ENCODE measurements at places on chromosomes 7 and 10.

- no peak for DNase-seq
Measured at GRCh38 chr7:80907141-80907601, 11.7 kb downstream of the SEMA3C start.

GRCh38 chr7:142808802-142809583 is 38.2 kb downstream of the PRSS2 start:
- no peak for DNase-seq

DNA sequence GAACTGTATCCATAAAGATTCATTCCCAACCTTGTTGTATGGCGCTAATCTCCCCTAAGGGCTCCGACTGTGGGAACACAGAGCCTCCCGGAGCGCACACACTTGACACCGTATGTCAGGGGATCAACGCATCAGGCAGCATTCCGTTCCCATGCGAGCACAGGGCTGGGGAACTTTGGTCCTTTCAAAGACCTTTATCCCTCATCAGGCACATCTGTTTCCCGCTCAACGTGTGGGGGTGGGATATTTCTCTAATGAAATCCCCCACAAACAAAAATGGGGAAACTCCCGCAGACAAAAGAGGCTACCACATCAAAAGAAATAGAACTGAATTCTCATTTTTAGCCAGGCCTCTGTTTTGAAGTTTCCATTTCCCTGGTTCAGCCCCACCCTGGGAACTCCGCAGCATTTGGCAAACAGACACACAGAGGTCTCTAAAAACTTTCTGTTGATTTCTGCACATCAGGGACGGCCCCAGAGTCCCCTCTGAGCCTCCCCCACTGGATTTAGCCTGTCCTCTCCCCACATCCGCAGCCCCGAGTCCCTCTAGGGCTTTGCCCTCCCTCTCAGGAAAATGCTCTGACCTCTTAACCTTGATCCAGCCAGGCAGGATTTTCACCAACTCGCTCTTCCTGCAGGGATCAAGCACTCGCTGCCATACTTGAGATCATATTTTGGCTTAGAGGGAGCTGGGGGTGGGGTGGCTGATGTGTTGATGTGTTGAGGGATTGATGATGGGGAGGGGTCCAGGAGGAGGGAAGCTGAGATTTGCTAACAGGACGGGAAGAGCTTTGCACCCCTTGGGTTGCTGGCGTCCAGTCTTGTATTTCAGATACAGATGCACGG is 6.6 kb downstream of the CPA5 start:
- no peak for DNase-seq

DNA sequence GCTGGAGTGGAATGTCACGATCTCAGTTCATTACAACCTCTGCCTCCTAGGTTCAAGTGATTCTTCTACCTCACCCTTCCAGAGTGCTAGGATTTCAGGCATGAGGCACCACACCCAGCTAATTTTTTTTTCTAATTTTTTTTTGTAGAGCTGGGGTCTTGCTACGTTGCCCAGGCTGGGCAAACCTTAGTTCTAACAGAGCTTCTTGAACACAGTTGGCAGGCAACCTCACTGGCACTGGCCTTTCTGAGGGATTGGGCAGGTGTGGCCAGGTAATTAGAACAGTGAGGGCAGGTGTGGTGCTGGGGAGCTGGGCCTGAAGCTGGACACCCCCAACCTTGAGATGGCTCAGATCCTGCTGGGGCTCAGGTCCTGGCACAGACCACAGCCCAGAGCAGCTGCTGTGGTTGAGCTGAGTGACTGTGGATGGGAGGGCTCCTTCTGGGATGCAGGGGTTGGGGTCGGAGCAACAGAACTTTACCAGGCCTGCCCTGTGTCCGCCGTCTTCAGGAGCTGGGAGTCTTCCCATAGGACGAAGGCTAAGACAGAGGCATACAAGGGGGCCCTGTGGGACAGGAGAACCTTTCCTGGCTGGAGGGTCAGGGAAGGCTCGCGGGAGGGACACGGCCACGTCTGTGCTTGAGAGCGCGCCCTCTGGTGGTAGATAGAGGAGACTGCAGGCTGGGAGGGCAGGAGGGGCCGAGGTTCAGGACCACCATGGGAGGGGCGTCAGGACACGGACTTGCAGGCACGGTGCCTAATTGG is 48.2 kb downstream of the COL26A1 start:
- no peak for DNase-seq

DNA sequence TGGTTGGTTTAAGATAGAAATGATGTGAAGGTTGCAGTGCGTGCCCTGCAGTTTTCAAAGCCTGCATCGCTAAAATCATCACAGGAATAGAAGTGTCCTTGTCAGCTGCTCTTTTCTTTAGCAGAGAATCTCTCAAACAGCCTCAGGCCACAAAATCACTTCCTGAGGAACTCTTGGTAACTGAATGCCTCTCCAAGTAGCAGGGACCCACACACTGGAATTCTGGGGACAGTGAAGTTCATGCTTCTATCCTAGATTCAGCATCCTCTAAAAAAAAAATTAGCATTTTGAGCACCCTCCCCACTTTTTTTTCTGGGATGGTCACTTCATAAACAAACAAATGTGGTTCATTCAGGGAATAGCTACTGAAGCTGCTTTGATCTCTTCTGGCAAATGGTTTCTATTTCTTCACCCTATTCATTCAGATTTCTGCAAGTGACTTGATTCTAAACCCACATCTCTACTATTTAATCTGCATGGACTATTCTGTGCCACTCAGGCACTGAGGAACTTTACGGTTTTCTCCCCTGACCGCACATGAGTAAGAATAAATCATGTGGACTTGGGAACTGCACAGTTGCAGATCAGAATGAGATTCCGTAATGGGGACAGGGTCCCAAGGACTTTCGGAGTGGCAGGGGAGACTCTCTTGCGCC is 306.9 kb downstream of the FRMD4A start:
- no peak for DNase-seq

GRCh38 chr10:89091496-89091895 is 100.9 kb downstream of the FAS start:
- DNase-seq, result no peak

DNA sequence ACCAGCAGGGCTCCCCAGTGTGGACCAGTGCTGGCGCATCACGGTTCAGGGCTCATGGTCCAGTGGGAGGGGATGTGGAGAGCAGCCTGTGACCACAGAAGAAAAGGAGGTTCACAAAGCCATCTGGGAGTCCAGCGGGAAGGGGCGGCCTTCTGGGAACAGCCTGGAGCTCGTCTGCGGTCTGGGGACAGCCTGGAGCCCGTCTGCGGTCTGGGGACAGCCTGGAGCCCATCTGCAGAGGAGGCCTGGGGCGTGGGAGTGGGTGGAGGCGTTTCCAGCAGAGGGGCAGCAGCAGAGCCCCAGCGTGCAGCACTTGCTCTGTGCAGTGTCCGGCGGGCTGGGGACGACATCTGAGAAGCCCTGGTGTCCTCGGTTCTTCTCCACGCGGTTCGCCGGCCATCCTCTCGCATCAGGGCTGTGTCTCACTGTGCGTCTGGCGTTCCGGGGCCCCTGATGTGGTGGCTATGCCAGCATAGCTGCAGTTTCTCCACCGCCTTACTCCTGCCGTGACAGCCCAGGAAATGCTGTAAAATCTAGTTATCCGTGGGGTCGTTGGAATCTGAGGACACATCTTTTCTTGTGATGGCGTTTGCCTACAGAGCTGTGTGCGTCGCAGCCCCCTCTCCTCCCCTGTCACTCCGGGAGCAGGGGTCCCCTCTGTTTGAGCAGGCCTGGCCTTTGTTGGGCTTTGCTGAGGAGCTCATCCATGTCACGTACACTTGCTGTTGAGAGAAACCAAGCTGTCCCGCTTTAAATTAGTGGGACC is 104.6 kb downstream of the INPP5A start:
- DNase-seq, result peak; percentile 53

DNA sequence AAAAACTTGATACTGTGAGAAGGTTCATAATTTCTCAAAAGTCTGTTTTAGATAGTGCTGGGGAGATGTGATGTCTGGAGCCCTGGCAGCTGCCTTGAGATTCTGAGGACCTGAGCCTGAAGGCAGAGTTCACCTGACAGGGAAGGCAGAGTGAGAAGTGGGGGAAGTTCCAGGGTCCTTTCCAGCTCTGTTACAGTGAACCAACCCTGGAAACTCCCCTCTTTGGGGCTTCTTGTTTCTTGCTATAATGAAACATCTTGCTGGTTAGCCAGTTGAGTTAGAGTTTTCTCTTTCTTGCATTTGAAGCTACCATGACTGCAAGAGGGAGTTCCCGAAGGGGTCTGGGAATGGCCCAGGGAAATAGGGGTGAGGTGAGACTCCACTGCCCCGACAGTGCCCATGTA is 158.9 kb upstream of the TNRC18 start:
- DNase-seq, result no peak

GRCh38 chr7:519484-520390 is at the start of gene PDGFA:
Gene PDGFA, minus strand, starts transcription at chr7:519846. Its CDS starts 845 bp downstream, at chr7:519001.
- DNase-seq, result no peak

DNA sequence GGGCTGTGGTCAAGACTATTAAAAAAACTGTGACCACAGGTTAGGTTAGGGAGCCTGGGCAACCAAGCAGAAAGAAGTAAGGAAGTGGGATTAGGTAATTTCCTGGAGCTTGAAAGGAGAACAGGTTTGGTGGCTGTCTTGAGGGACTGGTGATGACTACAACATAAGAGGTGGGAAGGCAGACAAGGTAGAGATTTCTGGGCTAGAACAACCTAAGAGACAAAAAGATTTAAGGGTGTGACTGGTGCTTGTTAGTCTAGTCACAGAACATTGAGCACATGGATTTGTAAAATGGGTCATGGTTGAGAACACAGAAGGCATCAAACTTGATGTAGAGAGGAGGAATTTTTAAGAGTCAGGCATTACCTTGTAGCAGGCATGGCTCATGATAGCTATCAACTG is 123.7 kb upstream of the ASAH2 start:
- DNase-seq, result no peak

DNA sequence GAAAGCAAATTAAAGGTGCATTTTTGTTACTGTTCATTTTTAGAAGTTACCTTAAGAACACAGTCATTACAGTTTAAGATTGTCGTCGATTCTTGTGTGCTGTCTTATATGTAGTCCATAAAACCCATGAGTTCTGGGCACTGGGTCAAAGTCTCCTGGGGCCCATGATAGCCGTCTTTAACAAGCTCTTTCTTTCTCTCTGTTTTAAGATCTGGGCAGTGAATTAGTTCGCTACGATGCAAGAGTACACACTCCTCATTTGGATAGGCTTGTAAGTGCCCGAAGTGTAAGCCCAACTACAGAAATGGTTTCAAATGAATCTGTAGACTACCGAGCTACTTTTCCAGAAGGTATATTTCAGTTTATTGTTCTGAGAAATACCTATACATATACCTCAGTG is 90.7 kb upstream of the CAPZA2 start:
- no peak for DNase-seq

- no peak for DNase-seq
Measured at GRCh38 chr10:26503911-26504310, 65.8 kb downstream of the APBB1IP start.

DNA sequence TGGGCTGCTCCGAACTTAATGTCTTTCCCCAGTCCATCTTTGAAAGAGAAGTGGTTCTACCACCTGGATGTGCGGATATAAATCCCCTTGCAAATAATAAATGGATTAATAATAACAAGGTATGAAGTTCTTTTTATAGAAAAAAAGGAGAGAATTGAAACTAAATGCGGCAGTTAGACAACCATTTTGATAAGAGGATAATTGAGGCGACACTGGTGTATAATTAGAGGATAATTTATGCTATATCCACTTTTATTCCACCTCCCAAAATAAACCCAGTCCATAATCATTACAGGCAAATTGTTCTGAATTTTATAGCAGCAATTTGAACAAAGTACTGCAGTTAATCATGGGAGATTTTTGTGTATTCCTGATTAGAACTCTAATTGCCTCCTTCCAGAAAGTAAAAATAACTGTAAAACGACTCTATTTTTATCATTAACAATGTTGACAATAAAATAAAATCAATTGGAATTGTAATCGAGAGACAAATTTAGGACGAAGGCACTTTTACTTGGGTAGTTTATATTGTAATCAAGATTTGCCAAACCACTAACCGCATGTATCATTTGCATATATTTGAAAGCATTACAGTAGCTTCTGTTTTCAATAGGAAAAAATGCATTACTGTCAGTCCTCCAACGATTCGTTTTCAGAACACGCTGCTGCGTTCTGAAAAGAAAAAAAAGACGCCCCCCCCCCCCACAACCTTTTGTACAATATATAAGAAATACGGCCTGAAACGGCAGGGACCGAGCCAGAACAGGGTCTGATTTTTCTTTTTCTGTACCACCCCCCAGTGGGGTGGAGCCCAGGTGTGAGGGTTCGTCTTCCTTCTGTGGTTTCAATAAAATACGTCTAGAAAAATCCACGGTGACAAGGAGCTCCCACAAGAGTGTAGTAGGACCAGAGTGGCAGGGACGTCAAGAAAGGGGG is 838 bp upstream of the DLX6 start:
- no peak for DNase-seq

DNA sequence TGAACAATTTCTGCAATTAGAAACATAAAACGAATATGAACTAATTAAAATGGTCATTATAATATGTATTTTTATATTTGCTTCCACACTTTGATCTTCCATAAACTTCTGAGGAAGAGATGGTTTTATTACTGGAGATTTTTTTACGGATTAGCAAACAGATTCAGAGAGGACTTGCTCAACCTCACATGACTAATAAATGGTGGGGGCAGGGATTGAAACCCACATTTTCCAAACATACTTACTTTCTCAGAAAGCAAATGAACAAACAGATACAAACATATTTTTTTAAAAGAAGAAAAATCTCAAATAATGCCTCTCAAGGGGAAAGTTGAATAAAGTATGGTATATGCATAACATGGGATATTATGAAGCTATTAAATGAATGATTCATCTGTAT is 18.3 kb downstream of the ANKMY2 start:
- DNase-seq, result no peak

GRCh38 chr7:124031406-124031805 is 1.5 kb downstream of the TMEM229A start:
- DNase-seq, result no peak

- DNase-seq, result no peak
Measured at GRCh38 chr7:135448753-135449152, 61.1 kb downstream of the CNOT4 start.

DNA sequence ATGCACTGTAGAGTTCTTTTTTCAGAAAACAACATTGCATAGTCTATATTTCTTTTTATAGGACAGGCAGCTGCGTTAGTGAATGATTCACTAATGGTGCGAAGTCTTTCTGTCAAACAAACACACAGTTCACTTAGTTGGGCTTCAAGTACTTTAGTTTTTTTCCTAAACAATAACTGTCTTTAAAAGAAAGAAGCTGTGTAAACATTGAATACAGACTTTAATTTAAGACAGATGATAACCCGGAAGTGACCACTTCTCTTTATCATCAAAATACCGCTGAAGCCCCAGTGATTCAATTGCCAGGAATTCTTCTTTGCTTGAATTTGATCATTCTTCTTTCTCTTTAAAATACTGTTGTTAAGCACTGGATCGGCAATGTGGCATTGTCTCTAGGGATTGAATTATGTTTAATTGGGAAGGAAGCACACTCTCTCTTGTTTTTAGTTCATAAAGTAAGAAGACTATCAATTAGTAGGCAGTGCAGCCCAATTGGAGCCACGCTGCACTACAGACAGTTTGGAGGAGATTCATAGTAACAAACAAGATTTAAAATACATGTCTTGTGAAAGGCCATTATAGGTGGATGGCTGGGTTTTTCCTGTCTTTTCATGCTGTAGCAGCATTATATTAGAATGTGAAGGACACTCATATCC is 30.4 kb downstream of the CNTNAP2 start:
- no peak for DNase-seq

All from RWPE2 (cell line).